GM20000 (cell line): ENCODE measurements at places on chromosomes 13 and 19.

- peak; percentile 32 for DNase-seq
Observed at GRCh38 chr19:54551293-54551692, 22.3 kb upstream of the LILRA2 start.

DNA sequence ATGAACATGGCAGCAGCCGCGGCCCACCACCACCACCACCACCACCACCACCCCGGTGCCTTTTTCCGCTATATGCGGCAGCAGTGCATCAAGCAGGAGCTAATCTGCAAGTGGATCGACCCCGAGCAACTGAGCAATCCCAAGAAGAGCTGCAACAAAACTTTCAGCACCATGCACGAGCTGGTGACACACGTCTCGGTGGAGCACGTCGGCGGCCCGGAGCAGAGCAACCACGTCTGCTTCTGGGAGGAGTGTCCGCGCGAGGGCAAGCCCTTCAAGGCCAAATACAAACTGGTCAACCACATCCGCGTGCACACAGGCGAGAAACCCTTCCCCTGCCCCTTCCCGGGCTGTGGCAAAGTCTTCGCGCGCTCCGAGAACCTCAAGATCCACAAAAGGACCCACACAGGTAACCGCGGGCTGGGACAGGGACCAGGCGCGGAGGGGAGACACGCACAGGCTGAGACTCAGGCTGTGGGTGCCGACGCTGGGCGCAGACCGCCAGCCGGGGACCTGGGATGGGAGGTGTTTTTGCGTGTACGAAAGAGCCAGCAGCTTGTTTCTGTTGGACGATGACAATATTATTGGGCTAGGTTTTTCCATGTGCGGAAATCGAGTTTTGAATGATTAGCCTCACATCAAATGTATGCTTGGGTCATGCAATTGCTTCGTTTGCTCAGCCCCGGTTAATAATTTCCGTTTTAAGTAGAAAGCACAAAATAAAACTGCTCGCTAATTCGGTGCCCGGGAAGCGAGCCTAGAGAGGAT, 1.3 kb downstream of the ZIC2 start:
- no peak for DNase-seq

- peak; percentile 67 for DNase-seq
Observed at GRCh38 chr19:13764821-13765394, 586 bp downstream of the MRI1 start.

DNA sequence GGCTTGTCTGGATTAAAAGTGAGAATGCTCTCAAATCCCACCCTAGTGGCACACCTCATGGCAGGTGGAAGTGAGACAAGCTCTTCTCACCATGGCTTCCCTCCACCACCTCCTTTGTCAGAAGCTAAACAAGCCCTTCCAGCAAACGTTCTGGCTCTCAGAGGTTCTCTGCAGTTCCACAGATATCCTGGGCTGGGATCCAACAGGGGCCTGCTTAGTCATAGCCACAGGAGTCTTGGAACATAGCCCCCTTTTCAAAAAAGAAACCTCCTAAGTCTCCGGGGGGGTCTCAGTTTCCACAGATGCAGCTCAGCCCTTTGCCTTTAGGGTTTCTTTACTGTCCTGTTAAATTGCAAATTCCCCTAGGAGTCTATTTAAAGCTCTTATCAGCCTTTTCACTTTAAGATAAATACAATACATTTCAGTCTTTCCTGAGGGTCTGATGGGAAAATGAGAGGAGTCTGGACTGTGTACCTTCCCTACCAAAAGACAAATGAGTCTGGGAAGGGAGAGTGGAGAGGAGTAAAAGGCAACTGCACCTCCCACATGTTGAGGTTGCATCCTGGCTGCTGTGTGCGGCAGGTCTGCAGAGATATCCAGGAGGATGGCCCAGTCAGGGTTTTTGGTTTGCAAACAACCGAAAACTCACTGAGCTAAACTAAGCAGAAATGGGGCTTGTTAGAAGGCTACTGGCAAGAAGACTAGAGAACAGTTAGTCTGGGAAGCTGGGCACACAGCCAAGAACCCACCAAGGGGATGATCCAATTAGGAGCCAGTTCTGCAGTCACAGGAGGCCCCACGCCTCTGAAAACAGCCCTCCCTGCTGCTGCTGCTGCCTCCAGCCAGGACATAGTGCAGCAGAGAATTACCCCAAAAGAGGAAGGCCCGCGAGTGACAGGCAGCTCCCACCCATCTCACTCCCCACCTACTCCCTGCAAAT, 41.4 kb upstream of the SERP2 start:
- no peak for DNase-seq

DNA sequence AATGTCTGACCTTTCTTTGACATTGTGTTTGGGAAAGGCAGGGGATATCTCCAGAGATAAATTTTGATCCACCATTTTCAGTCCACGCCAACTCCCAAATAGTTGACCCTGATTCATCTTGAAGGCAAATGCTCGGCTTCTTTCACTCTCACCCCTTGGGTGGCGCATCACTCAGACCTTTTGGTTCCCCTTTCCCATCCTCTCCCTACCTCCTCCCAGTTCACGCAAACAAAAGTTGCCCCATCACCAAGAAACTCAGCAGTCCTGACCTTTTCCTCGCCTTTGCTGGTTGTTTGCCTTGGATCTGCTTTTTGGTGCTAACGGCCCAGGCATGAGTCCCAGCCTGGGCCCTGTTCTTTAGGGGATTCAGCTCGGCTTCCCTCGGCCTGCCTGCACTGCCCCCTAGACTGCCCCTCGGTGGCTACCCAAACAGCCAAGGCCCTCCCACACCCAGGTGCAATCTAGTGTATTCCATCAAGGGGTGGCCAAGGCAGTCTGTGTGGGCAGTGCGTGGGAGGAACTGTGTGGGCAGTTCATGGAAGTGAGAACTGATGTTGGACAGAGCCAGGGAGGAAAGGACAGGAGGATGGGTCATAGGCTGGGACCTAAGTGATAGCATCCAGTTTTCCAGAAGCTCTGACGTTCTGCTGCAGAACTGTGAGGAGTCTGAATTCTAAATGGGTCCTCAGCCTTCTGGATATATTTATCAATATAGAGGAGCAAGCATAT, 255.7 kb downstream of the DLEU7 start:
- no peak for DNase-seq

DNA sequence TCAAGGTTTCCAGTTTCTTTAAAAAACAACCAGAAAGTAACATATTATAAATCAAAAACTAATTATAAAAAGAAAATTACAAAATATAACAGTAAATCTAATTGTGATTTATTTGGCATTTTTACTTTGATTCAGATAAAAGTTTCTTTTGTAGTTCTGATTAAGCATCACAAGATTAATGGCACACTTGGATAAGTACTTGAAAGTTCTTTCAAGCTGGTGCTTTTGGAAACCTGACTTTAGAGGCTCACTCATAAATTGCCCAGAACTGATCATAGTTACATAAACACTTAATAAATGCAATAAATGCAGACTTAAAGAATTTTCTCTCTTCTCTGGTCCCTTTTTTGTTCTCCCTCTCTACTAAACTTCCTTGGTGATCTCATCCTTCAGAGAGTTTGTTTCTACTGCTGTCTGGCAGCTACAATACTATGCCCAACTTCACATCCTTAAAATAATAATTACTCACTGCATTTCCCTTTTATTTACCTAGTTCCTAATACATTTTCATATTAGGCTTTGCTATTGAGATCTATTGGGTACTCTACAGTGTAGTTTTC, 1417.0 kb downstream of the EFNB2 start:
- no peak for DNase-seq

DNA sequence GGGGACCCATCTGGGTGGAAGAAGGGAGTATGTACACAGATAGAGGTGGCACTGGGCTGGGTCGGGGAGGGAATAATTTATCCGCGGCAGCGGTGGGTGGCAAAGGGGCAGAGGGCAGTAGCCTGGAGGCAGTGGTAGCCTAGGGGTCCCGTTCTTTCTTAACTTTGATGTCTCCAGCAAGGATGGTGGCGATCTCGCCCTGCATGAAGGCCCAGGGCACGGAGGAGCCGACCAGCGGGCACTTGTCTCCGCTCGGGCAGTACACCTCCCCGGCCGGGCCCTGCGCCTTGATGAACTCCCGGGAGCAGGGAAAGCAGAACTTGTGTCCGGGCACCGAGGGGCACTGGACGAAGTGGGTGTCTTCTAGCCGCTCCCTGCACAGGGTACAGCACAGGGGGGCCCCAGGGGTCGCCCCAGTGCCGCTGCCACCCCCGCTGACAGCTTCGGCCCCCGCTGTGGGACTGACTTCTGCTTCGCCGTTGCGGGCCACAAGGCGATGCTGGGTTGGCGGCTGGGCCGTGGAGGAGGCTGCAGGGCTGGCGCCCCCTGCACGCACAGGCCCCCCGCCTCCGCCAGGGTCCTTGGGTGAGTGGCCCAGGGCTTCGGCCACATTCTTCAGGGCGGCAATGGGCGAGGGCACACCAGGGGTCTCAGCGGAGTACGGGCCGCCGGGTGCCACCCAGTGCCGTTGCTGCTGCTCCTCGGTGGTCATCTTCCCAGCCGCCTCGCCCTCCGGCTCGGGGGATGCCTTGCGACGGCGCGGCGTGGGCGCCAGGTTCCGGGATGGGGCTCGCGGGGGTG, 1.9 kb downstream of the IRF2BP1 start:
- no peak for DNase-seq

GRCh38 chr13:58855283-58855682, 1223.7 kb downstream of the PCDH17 start:
- no peak for DNase-seq

DNA sequence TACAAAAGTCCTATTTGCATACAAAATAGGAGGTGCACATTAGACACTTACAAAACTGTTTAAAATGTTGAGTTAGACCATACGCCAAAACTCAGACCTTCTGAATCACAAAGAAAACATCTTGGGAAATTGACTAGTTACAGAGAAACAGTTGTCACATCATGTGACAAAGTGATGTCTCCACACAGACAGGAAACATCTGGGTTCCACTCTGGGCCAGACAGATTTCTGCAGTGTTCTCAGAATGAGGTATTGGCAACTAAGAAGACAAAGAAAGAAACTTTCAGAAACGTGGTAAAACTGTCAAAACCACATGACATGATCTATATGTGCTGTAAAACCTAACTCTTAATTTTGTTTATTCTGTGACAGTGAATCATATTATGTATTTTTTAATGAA, 6.7 kb downstream of the ZNF793 start:
- no peak for DNase-seq

GRCh38 chr13:26541678-26542568, 15.6 kb upstream of the WASF3 start:
- DNase-seq, result no peak

DNA sequence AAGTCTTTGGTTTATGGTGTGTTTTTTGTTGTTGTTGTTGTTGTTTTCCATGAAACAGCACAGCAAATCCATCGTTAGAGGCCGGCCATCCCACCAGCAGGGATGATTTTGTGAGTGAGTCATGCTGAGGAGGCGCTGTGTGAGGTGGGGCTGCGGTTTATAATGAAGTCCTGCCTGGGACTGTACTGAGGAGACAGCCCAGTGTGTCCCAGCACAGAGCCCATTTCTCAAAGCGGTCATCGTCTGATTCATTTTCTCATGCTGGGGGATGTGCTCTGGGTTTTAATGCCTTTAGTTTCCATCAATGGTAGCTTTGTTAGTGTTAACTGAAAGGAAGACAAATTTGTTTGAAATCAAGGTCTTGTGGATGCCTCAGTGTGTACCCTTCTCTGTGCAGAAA, 129.3 kb upstream of the SERP2 start:
- DNase-seq, result no peak

GRCh38 chr19:30873003-30873402, 476.2 kb downstream of the TSHZ3 start:
- no peak for DNase-seq

DNA sequence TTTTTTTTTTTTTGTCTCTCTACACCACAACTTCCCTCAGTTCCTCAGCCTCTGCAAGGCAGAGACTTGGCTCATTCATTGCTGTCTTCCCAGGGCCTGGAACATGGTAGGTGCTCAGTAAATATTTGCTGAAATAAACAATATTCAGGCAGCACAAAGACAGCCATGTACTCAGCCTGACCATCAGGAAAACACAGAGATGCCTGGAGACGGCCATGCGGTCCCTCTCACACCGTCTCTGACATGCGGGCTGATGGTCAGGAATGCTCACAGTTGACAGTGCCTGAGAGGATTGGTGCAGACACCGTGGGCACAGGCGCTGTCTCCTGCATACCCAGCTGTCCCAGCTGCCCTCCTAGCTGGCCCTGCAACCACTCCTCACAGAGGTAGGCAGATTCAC, 924 bp downstream of the PRAM1 start:
- no peak for DNase-seq

DNA sequence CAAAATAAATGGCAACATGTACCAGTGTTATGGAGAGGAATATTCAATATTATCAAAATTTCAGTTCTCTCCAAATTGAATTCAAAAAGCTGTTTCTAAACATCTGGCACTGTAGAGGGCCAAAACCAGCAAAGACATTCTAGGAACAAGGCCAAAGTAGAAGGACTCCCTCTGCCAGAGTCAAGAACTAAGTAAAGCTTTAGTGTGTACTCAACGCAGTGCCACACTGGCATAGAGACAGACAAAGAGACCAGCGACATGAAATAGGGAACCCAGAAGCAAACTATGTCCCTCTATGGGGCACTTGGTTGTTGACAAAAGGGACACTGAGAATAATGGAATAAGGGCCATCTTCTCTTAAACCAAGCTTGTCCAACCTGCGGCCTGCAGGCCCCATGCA, 15.6 kb downstream of the SCGB2B2 start:
- no peak for DNase-seq

DNA sequence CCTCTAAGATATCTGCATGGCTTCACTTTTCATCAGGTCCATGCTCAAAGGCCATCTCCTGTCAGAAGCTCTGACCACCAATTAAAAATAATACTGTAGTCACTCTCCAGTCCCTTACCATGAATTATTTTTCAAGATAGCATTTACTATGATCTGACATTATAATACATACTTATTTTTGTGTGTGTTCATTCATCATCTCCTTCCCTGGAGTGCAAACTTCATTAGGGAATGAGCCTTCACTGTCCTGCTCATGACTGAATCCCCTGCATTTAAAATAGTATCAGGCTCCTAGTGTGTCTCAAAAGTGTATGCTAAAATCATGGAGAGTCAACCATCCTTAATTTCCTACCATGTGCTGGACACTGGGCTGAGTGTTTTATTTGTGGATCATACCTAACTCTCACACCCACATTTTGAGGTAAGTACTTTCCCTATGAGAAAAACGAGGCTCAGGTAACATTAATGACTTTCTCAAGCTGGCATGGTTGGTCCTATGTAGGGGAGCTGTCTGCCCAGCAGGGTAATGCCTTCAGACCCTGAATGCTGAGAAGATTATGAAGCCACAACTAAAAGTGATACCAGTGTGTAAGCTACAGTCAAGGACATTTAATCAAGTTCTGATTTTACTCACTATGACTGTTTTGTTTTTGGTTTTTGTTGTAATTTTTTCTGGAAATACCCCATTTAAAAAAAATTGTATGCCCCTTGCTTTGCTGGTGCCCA, 16.3 kb downstream of the PLA2G4C start:
- DNase-seq, result no peak

- DNase-seq, result no peak
Observed at GRCh38 chr19:47370045-47370611, 21.0 kb downstream of the DHX34 start.

GRCh38 chr13:43782686-43783085, 4.1 kb downstream of the ENOX1 start:
- no peak for DNase-seq

GRCh38 chr19:1156305-1156801, 17.7 kb downstream of the SBNO2 start:
- no peak for DNase-seq
